Activated T-helper 2 cell treated with anti-CD3 and anti-CD28 coated beads, Interferon-gamma antibody, Interleukin-2, Interleukin-4, amounts not matched to agents 10 μg/mL and 5 μg/mL and 100 μg/mL, durations not matched to agents 14 hours and 24 hours and 36 hours (primary cell): ENCODE measurements at places on chromosomes 2 and 18. TPM values are rescaled to one million over a fixed set of nuclear protein-coding genes. Genes with fewer than 3 reads are reported as not detected.

DNA sequence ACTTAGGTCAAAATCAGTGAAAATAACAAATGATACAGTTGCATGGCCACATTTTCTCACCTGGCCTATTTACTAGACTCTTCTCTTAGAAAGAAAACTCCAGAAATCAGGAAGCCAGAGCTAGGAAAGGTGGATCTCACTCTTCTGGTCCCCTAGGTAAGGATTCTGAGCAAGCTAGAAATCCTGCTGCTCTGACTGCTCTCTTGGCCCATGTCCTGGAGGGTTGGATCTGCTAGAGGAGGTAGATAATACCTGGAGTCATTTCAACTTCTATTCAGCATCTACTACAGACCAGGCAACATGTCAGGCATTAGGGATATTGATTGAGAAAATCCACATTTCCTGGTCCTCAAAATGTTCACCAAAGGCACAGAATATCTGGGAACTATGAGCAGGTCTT lies 34.9 kb downstream of the AKAIN1 start:
- no peaks in the 10 kb centered on the region for H3K27me3 ChIP-seq
- no peaks in the 10 kb centered on the region for H3K4me1 ChIP-seq
- no peak overlapping the region for H3K27ac ChIP-seq
- no peaks in the 10 kb centered on the region for H3K36me3 ChIP-seq

GRCh38 chr18:10291568-10291981 lies 162.9 kb upstream of the APCDD1 start:
- DNase-seq = no peak
- H3K4me3 ChIP-seq = no peak overlapping the region
- H3K4me1 ChIP-seq = no peaks in the 10 kb centered on the region
- no peaks in the 10 kb centered on the region for H3K27me3 ChIP-seq
- no peak overlapping the region for H3K27ac ChIP-seq
- no peaks in the 10 kb centered on the region for H3K36me3 ChIP-seq

GRCh38 chr2:139271149-139271548 lies 491.0 kb upstream of the NXPH2 start:
- no peak overlapping the region for H3K4me3 ChIP-seq
- no peaks in the 10 kb centered on the region for H3K4me1 ChIP-seq
- H3K36me3 ChIP-seq = no peaks in the 10 kb centered on the region

GRCh38 chr2:79139423-79139822 lies 19.1 kb downstream of the REG1A start:
- H3K4me3 ChIP-seq = no peak overlapping the region
- H3K36me3 ChIP-seq = no peaks in the 10 kb centered on the region
- DNase-seq = no peak
- H3K27me3 ChIP-seq = no peaks in the 10 kb centered on the region

SPDYA gene
- total RNA-seq = 1.5 and 1.8 TPM in 2 replicates

CD28 gene
- total RNA-seq = 53.6 and 59.3 TPM in 2 replicates
